LHCN-M2 (cell line): ENCODE measurements at places on chromosomes 5 and 9. TPM values are rescaled to one million over a fixed set of nuclear protein-coding genes. Genes with fewer than 3 reads are reported as not detected.

Gene TMEM215
- total RNA-seq = not detected in 2 replicates

Gene AK8
- total RNA-seq = 0.13 TPM in 1 of 2 replicates, not detected in the other

Gene DOLK
- total RNA-seq = 34.4 and 39.0 TPM in 2 replicates

Gene CATSPER3
- total RNA-seq = 0.11 TPM in 1 of 2 replicates, not detected in the other

Gene LAMC3
- not detected in 2 replicates for total RNA-seq

Gene PCDHGB6
- total RNA-seq = 0.32 and 0.40 TPM in 2 replicates

- no peak for DNase-seq
Measured at GRCh38 chr5:179451114-179451827, 99.1 kb upstream of the RUFY1 start.

- DNase-seq = no peak
Measured at GRCh38 chr5:87015901-87016300, 251.8 kb upstream of the RASA1 start.

GRCh38 chr9:18791074-18791473, 241.9 kb downstream of the SAXO1 start:
- no peak for DNase-seq

DNA sequence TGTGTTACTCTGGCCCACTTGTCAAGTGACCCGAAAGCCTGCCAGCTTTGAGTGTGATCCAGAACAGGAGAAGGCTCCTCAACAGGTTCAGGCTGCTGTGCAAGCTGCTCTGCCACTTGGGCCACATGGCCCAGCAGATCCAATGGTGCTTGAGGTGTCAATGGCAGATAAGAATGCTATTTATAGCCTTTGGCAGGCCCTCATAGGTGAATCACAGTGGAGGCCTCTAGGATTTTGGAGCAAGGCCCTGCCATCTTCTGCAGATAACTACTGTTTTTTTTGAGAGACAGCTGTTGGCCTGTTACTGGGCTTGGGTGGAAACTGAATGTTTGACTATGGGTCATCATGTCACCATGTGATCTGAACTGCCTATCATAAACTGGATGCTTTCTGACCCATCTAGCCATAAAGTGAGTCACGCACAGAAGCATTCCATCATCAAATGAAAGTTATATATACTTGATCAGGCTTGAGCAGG, 180.8 kb downstream of the CARTPT start:
- peak; percentile 89 for DNase-seq

DNA sequence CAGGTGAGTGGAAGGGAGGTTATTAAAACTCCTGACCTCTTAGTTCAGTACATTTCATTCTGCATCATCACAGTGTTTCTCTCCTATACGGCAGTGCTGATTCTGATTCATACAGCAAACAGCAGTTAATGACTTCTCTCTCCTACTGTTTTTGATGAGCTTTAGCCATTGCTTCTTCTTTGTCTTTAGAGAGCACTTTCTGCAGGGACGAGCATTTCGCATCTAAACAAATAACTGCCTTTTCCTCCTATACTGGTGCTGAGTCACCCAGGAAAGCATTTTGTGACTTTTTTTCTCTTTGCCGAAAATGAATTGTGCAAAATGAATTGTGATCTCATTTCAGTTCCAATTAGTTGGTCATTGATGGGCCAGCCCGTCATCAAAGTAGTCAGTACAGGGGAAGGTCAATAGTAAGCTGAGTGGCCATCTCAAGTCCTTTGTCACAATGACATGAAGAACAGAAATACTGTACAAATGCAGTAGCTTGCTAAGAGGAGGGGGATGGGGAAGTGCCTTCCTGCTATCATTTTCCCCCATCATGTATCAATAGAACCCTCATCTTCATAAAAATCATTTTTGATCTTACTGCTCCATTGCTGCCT, 98.5 kb downstream of the INSYN2B start:
- DNase-seq = no peak

DNA sequence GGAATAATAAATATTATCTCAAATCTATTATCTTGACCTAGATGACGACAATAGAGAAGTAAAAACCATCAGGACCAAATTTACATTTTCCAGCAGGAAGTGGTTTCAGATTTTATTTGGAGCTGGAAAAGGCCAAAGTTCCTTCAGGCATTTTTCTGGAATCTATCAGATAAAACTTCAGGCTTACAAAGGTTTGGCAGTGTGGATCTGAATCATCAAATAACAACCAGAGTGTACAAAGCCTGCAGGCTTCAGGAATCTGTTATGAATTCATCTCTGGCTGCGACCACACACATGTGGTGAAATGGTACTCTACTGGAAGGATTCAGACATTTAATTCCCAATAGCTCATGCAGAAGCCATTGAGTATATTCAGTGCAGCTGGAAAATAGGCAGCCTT, 726.4 kb upstream of the GRAMD2B start:
- peak; percentile 91 for DNase-seq

GRCh38 chr9:117825609-117826347, 121.6 kb downstream of the TLR4 start:
- DNase-seq = no peak

DNA sequence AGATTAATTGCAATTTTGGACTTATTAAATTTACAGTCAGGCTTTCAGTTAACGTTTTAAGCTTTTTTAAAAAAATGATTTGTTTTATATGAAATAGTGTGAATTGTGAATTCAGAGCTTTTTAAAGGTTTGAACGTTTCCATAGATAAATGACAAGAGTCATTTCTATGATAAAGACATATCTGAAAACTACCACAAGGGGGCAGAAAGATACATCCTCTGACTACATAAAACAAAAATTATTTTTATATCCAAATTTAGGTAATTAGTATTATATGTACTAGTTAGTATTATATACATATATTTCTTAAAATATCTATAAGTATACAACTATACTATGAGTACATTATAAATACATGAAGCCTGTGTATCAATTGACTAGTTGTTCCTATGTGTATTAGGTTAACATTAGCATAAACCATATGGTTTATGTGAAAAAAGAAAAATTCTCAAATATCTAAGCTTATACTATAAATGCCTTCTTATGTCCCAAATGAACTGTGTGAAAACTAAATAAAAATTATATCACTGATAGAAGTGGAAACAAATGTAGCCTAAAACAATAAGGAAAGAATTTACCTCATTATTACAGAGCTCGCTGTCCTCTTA, 155.2 kb downstream of the MEF2C start:
- DNase-seq = no peak

DNA sequence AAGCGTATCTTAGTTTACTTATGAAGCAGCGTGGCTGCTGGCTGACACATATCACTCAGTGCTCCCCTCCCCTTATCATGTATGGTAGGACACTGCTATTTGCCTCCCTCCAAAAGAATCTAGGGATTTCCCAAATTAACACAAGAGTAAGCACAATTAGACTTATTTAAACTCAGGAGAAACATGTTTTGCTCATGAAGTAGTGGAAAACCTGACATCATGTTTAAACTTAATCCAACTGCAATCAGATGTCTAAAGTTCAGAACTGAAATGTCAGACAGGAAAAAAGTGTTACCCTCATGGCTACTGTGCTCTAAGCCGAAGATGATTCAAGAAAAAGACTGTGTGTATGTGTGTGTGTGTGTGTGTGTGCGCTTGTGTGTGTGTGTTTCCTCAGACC, 324.1 kb upstream of the TNC start:
- DNase-seq = no peak
